ENCODE measurements at places on chromosomes 6 and 20.

DNA sequence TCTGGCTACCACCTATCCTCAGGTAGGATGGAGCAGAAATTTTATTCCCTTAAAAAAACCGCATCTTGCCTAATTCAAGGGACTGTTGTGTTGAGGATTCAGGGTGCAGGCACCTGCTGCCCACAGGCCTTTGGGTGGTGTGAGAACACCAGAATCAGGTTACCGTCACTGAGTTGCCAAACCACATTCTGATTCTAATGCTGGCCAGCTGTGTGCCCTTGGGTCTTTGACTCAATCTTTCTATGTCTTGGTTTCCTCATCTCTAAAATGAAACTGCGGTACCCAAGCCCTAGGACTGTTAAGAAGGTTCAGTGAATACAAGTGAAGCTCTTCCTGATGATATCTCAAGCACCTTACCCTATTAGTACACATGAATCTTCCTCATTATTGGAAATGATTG, 827.3 kb downstream of the DHX35 start:
- DNase-seq, result no peak

GRCh38 chr6:328136-328670, 35.9 kb downstream of the DUSP22 start:
- DNase-seq, result no peak

DNA sequence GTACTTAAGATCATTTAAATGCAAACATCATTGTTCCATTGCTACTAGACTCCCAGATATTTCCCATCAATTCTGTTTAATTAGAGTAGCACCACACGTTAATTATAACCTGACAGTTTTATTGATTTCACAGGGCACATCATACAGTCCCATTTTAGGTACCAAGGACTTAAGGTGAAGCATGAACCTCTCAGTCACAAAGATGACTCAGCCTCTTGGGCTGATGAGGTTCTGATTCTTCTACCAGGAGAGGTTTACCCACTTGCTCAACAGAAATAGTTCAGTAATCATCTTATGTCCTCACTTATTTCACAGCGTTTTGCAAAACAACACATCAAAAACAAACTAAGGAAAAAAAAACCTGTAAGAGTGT, 98.5 kb downstream of the HIVEP2 start:
- DNase-seq, result no peak

- DNase-seq, result no peak
Observed at GRCh38 chr6:30287139-30287538, 39.6 kb upstream of the TRIM39 start.

- no peak for DNase-seq
Observed at GRCh38 chr20:52340036-52340634, 148.6 kb upstream of the ZFP64 start.

- peak; percentile 43 for DNase-seq
Observed at GRCh38 chr6:136524936-136525413, 25.2 kb downstream of the MAP7 start.

GRCh38 chr20:50294164-50295088, 103.8 kb downstream of the CEBPB start:
- no peak for DNase-seq

GRCh38 chr20:3188823-3189413, 15.6 kb downstream of the DDRGK1 start:
- no peak for DNase-seq

GRCh38 chr6:43263314-43264178, 20.3 kb downstream of the TTBK1 start:
- DNase-seq, result peak; percentile 78

DNA sequence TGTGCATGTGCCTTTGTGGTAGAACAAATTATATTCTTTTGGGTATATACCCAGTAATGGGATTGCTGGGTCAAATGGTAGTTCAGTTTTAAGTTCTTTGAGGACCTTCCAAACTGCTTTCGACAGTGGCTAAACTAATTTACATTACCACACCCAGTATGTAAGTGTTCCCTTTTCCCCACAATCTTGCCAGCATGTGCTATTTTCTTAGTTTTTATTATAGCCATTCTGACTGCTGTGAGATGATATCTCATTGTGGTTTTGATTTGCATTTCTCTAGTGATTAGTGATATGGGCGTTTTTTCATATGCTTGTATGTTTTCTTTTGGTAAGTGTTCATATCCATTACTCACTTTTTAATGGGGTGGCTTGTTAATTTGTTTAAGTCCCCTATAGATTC, 251.6 kb upstream of the DEFB112 start:
- no peak for DNase-seq

Data from hematopoietic multipotent progenitor cell treated with erythropoietin and hydrocortisone succinate and interleukin-3 and kit ligand, for 8 days (in vitro differentiated cells).